ENCODE measurements at places on chromosomes 3 and 15. TPM values are rescaled to one million over a fixed set of nuclear protein-coding genes. Genes with fewer than 3 reads are reported as not detected.

- peak; percentile 85 for DNase-seq
Measured at GRCh38 chr15:38253351-38253781, 730 bp downstream of the SPRED1 start.

DNA sequence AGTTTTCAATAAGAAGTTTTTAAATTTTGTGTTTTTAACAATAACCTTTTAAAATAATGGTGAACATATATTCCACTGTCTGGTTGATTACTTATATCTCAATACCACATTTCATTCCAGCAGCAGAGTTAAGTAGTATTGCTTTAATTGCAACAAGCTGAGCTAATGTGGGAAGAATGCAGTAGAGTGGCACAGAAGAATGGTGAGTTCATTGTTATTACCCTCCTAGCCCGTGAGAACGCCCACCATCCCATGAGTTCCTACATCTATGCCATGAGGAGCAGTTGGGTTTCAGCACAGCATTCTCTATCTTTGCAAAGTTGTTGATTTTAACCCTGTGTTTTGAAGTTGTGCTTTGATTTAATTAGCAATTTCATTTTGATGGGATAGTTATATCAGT is 17.8 kb upstream of the NR2E3 start:
- peak; percentile 83 for DNase-seq

DNA sequence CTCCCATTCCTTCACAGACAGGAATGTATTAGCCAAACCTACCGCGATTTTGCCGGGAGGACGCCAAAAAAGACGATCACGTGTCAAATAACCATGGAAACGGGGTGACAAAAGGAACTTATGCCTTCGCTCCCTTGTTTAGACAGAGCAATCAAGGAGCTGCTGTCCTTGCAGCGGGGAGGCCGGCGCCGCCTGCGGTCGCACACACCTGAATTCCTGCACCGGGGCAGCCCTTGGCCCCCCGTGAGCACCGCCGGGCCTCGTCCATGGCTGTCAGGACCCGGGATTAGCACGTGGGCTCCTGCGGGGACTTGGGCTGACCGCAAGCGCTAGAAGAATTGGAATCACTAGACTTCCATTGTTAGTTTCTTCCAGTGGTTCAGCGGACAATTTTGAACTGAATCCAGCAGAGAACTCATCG is 193.1 kb downstream of the SHQ1 start:
- DNase-seq: peak; percentile 50

STRA6 gene
- 13.7 TPM for total RNA-seq

GRCh38 chr3:98956008-98956407 is 54.5 kb upstream of the DCBLD2 start:
- no peak for DNase-seq

DNA sequence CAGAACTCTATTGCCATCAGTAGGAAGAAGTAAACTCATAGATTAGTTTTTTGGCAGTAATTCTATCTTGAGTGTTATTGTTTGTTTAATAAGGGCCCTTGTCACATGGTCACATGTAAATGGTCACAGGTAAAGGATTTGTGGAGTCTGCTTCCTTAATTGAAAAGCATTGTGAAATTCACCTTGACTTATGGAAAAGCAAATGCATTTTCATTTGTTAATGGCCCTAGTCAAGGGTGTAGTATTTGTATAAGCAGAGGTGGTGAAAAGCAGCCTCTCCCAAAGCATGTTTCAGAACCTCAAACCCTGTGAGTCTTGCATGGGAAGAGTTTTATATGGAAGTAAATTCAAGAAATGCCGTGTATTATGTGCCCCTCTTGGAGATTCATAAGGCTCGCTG is 197.5 kb upstream of the NR2E3 start:
- no peak for DNase-seq

DNA sequence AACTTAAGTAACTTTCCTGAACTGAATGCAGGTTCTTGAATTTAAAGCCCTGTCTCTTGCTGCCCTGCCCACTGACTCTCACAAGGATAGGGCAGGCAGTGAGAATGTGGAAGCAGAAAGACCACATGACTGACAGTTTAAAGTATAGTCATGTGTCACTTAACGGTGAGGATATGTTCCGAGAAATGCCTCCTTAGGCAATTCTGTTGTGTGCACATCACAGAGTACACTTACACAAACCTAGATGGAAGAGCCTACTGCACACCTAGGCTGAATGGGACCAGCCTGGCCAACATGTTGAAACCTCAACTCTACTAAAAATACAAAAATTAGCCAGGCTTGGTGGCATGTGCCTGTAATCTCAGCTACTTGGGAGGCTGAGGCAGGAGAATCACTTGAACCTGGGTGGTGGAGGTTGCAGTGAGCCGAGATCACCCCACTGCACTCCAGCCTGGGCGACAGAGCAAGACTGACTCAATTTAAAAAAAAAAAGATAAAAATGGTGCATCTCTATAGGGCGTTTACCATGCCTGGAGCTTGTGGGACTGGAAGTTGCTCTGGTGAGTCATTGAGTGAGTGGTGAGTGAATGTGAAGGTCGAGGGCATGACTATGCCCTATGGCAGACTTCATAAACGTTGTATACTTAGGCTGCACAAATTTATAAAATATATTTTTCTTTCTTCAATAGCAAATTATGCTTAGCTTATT is 18.9 kb upstream of the COPG1 start:
- peak; percentile 81 for DNase-seq

DNA sequence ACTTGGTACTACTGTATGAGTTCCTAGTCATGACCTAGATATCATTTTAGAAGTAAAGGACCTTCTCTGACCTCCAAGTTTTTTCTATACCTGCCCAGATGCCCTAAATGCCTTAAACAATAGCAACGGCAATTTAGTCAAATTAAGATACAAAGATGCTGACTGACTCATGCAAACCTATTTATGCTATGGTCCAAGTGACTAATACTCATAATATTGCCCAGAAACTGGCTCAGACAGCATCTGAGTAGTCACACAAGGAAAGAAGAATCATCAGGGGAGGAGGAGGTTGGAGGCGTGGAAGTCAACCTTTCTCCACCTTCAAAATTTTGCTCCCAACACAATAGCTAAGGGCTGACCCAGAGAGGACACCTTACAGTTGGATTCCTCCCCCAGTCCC is 6.8 kb downstream of the FYCO1 start:
- DNase-seq: peak; percentile 89

DNA sequence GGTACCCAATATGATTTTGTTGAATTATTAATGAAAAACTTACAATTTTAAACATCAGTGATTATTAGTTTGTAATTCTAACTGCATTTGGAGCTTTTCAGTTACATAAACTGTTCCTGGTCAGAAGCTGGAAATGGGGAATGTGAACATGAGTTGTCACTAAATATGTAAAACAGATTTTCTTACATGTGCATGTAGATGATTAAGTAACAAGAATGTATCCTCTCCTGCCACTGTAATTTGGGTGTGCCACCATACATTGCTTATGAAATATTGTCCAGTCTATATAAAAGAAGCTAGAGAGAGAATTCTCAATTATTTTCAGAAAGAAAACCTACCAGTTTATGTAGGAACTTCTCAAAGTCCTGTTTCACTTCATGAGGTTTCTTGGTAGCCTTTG is 91.6 kb upstream of the FGF7 start:
- no peak for DNase-seq

GRCh38 chr15:42182961-42183360 is 25.1 kb downstream of the VPS39 start:
- DNase-seq: no peak

RASL12 gene
- 0.36 TPM for total RNA-seq

GRCh38 chr15:48553559-48553958 is 92.0 kb downstream of the FBN1 start:
- DNase-seq: peak; percentile 38

GRCh38 chr3:56113231-56113630 is 355.0 kb downstream of the ERC2 start:
- DNase-seq: no peak

NCEH1 gene
- total RNA-seq: 14.1 TPM

DNA sequence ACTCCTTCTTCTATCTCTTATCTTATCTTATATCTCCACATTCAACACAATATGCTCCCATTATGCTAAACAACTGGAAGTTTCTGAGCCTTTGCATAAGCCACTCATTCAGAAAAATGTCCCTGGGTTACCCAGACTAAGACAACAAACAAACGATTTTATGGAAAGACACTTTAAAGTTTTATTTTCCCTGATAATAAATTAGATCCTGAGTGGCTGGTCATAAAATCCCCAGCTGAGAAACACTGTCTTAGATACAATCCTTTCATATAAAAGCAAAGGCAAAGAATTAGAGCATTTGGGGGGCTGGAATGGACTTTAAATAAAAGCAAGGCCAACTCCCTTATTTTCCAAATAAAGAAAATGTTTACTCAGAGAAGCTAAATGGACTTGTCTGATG is 322.3 kb downstream of the GBE1 start:
- no peak for DNase-seq

DNA sequence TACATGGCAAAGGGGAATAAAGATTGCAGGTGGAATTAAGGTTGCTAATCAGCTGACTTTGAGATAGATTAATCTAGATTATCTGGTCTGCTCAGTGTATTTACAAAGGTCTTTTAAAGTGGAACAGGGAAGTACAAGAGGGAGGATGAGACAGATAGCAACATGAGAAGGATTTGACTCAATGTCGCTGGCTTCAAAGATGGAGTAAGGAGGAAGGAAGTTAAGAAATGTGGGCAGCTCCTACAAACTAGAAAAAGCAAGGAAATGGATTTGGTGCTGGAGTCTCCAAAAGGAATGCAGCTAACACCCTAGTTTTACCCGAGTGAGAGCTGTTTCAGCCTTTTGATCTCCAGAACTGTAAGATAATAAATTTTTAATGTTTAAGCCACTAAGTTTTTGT is 180.7 kb upstream of the TTC14 start:
- DNase-seq: no peak

A4GNT gene
- not detected for total RNA-seq

All from astrocyte (in vitro differentiated cells and primary cell).